ENCODE measurements at places on chromosomes 3 and 15.
A peak's percentile ranks its signal among the peaks of the same experiment; 100 is the strongest.

DNA sequence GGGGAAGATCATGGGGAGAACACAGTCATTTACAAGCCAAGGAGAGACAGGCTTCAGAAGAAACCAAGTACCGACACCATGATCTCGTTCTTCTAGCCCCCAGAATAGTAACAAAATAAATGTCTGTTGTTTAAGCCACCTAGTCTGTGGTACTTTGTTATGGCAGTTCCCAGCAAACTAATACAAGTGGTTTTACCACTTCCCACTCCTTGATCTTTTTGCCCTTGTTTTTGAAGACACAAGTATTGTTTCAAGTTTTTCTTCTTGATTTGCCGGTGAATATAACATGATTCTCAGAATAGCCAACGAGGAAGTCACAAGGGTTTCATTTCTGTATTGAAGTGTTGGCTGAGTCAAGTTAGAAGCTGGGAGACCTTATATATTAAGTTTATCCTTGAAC lies 220.3 kb downstream of the SOX2 start:
- no peak for DNase-seq

DNA sequence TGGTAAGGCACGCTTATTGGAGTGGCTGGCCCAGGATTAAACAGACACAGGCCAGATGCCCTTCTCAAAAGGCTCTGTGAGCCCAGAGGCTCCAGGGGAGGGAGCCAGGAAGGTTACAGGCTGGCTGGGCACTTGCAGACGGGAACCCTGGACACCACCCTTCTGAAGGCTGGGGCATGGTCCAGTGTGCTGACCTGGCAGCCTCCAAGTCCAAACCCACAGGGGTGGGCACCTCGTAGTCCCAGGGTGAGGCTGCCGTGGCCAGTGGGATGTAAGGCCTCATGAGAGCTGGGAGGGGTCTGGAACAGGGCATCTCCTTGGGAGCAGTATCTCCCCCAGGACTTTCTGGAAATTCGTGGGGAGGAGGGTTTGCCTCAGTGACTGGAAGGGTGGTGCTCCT lies 19.6 kb downstream of the EFCC1 start:
- DNase-seq = no peak

DNA sequence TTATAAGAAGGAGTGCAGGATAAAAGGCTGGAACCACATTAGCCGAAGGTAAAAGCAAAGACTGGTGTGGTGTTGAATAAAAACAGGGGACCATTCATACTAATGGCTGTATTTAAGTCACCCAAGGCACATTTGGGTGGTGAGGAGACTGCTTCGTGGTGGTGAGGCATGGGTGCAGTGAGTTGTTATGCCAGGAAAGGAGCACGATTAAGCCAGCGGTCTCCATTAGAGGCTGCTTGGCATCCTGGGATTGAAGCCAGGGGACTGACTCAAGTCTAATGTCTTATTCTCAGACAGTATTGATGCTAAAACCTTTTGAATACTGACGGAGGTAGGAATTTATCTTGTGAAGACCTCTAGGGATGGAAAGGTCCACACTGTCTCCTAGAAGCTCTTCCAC lies 21.9 kb downstream of the FEM1B start:
- peak; percentile 25 for DNase-seq

- DNase-seq = no peak
Measured at GRCh38 chr3:63304421-63304820, 26.3 kb downstream of the SYNPR start.
